Astrocyte of the hippocampus (primary cell): ENCODE measurements at places on chromosomes 6 and 20.

GRCh38 chr6:151634336-151634720 is 140.5 kb downstream of the CCDC170 start:
- DNase-seq, result no peak

DNA sequence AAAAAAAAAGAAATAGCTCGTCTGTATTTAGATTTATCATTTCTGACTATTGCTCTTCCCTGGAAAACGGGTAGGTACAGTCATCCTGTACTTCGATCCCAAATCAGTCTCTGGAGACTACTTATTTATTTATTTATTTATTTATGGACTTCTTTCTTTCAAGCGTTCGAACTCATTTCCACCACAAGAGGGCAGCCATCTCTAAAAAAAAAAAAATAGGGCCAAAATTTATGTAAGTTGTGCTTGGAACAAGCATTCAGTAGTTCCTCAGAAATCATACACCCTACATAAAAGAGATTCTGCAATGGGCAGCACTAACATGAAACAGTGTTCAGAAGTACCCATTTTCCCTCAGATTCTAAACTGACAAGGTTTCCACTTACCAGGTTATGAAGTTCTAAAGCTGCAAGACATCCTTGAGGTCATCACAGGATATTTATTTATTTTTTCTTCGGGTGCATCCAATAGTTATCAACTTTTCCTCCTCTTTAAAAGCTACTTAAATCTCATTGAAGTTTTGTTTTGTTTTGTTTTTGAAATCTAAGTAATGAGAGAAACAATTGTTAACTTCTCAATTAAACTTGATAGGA is 1.9 kb upstream of the BMP2 start:
- peak; percentile 68 for DNase-seq

DNA sequence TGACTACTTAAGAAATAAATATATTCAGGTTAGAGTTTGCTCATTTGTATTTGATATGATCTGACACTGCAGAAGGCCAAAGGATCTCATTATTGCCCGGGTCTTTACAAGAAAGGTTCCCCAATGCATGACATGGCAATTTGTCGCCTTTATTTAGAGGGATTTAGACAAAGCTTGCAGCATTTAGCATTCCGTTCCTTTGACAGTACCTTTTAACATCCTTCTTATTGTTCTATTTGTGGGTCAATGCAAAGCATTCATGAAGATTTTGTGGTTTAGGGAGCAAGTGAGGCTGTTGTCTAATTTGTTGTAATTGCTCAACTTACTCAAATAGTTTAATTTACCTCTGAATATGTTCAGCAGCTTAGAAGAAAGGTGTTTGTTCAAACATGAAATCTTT is 230.8 kb upstream of the FLRT3 start:
- DNase-seq, result peak; percentile 48

DNA sequence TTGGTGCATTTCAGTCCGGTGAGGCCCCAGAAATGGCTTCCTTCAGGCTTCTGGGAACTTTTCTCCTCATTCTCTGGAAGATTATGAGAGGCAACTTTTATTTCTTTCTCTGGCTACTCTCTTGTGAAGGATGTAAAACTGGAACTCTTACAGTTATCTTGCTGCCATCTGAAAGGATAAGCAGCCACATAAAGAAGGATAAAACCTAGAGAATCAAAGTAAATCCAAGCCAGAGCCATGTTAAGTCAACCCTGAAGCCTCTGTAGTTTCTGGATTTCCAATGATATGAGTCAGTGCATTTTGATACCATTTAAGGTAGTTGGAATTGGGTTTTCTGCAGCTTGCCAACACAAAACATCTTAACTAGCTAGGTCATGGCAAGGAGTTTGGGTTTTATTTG is 123.6 kb downstream of the MEI4 start:
- peak; percentile 6 for DNase-seq

DNA sequence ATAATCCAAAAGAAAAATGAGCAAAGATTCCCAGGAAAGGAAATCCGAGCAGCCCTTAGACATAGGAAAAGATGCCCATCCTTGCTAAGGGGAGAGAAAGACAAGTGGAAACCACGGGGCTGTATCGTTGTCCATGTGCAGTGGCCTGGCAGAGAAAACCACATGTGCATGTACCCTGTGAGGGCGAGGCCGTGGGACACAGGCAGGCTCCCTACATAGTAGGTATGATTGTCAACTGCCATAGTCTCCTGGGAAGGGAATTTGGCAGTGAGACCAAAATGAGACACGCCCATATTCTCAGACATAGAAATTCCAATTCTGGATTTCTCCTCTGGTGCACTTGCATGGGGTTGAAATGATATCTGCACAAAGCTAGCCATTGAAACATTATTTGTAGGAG is 169.7 kb upstream of the SALL4 start:
- DNase-seq, result no peak

DNA sequence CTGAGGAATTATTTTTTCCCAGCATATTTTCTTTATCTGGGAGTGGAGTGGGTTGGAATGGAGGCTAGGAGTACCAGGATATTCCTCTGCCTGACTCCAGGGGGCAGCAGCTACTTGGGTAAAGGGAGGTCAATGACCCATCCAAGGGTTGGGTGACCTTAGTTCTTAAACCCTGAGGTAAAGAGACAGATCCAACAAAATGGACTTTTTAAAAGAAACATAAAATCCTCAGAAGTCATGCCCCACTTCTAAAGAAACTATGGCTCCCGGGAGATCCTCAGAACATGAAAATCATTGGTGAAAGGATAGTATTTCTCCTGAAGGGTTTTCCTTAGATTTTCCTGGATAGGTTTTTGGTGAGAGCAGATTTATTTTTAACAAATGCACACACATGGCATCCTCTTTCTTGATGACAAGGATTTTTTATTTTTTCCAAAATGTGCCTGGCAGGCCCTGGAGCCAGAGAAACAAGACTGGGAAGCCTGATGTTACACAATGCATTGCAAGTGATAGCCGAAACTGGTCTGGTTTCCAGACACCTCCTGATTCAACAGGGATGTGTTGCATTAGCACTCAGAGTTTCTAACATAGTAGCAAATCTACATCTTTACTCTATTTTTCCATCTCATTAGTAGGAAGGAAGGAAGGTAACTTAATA is 240.9 kb upstream of the BTBD3 start:
- DNase-seq, result peak; percentile 49

DNA sequence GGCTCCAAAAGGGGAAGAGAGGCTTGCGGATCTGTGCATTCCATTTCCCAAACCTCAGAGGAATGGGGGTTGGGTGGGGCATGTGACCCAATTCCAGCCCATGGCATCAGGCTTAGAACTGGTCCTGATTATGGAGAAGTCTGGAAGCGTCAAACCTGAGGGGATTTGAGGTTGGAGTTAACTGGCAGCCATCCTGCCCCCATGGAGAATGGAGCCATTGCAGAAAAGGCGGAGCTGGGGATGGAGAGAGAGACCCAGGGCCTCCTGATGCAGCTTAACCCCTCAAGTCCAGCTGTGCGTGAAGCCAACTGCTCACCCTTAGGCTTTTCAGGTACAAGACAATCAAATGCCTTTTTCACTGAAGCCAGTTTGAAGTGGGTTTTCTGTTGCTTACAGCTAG is 9.9 kb upstream of the SDCBP2 start:
- DNase-seq, result no peak

DNA sequence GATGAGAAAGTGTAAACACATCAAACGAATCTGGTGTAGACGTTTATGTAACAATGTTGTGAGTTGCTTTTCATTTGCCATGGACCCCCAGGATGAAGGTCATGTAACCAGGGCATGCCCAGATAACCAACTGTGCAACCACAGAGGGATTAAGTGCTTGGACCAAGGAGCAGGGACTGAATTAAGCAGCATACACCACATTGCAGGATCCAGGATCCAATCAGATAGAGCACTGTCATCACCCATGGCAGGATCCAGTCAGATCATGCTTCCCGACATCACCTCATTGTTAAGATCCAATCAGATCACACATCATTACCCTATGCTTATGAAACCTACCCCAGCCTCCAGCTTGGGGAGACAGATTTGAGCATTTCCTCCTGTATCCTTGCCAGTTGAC is 74.3 kb upstream of the RCAN2 start:
- DNase-seq, result no peak

GRCh38 chr6:150685860-150686259 is 86.2 kb downstream of the PLEKHG1 start:
- DNase-seq, result peak; percentile 44

- peak; percentile 1 for DNase-seq
Measured at GRCh38 chr6:97306544-97307320, 23.7 kb upstream of the MMS22L start.

GRCh38 chr6:68238097-68238601 is 396.9 kb upstream of the ADGRB3 start:
- peak; percentile 62 for DNase-seq

- DNase-seq, result no peak
Measured at GRCh38 chr20:51322164-51322707, 220.3 kb downstream of the NFATC2 start.
